ENCODE measurements at places on chromosomes 2 and 18.

GRCh38 chr2:37798315-37799005 lies 126.6 kb upstream of the RMDN2 start:
- DNase-seq = no peak

- no peak for DNase-seq
Measured at GRCh38 chr2:181789827-181790448, 101.6 kb upstream of the ITPRID2 start.

GRCh38 chr2:58922245-58922644 lies 681.1 kb upstream of the FANCL start:
- no peak for DNase-seq

DNA sequence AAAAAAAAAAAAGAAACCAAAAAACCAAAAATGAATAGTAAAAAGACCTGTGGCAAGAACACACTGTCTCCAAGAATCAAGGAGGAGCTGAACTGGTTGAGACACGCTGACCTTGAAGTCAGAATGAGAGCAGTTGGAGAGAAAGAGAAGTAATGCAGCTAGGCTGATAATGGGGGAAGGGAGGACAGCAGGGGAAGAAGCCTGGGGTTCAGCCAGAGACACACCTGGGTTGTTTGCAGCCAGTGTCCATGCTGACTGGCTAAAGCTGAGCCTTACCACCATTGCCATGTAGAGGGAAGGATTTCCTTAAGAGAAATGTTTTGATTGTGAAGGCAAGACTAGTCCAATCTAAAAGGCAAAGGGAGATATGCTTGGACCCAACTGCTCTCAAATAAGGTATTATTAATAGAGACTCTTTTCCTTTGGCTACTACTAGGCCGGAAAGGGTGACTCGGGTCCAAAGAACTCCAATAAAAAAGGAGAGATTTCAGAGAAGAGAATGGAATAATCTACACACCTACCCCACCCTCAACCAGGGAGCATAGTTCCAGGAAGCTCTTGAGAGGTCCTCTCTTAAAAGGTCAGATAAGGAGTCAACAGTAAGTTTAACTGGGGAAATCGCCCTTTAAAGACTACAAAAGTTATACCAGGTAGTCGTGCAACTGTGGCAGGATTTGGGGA lies 25.2 kb upstream of the REL start:
- no peak for DNase-seq

DNA sequence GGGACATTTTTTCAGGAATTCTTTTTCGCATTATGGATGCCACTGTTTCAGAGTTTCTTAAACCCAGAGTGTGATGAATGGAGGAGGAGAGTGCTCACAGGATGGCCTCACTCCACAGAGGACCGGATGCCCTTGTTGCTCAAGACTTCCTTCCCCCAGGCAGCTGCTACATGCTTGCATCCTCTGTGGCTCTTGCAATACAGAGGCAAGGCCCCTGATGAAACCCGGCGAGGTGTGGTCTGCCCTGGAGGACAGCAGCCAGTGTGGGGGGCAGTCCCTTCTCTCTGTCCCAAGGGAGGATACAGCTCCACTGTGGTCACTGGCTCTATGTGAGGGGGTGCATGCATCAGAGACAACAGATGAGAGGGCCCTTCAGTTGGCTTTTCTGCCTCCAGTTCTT lies 109.6 kb downstream of the SH3RF3 start:
- no peak for DNase-seq

DNA sequence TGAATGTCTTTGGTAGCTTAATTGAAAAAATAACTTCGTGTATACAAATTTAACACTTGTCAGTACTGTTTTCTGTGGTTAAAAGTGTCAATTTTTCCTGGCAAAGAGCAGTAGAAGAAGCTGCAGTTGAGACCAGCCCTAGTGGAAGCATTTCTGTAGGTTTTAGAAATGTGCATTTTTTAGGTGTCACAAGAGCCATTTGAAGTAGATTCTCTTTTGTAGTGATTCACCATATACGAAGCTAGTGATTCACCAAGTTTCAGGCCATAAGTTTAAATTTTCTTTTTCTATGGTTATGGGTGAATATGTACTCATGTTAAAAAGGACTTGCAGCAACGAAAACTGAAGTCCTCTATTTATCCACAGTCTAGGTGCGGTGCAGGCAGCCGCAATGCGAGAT lies 4.2 kb downstream of the NABP1 start:
- no peak for DNase-seq

- DNase-seq = no peak
Measured at GRCh38 chr2:121617042-121617599, 32.1 kb downstream of the CLASP1 start.

DNA sequence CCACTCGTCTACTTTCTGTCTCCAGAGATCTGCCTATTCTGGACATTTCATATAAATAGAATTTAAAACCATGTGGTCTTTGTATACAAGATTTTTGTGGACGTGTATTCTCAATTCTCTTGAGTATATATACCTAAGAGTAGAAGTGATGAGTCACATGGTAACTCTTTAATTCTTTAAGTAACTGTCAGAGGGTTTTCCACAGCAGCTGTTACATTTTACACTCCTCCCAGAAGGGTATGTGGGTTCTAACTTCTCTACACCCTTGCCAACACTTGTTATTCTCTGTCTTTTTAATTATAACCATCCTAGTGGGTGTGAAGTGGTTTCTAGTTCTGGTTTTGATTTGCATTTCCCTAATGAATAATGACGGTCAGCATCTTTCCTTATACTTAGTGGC lies 70.9 kb downstream of the MAP3K20 start:
- no peak for DNase-seq

DNA sequence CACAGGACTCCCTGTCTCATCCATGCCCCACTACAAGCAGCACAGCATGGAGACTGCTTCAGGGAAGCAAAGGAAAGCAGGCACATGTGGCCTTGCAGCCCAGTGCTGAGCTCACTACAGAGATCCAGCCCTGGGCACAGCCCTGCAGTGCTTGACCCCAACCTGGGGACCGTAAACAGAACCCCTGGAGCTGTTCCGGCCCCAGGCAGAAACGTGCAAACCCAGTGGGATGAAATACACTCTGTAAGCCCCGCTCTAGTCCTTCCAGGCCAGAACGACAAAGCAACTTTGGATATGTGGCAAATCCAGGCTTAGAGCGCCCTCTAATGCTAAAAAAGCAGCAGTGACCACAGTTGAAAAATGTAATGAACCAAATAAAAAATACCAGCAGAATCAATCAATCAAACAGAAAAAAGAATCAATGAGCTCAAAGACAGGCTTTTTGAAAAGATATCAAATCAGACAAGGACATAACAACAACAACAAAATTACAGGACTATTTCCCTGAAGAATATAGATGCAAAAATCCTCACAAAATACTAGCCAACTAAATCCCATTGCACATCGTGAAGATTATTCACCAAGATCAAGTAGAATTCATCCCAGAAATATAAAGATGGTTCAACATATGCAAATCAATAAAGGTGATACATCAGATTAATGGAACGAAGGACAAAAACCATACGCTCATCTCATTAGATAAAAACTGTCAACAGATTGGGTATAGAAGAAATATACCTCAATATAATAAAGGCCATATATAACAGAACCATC lies 45.6 kb downstream of the ZNF519 start:
- DNase-seq = no peak

GRCh38 chr18:55522011-55522410 lies 66.0 kb downstream of the TCF4 start:
- no peak for DNase-seq

- no peak for DNase-seq
Measured at GRCh38 chr18:48105317-48105716, 174.9 kb upstream of the SMAD2 start.

DNA sequence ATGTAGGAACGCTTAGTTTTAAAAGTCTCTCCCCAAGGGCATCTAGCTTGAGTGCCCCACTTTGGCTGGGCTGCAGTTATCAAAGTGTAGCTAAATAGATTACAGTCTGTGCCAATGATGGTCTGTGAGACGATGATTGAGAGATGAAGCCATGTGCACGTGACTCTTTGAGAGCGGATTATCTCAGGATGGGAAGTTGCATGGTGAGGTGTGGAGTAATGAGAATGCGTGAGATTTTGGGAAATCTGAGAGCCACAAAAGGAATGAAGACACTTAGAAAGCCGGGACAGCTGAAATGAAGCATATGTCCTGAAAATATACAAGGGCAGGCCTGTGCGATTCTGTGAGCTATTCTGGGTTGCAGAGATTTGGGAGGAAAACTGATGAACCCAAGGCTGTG lies 370.0 kb downstream of the TGIF1 start:
- no peak for DNase-seq

GRCh38 chr2:150656002-150656401 lies 168.5 kb upstream of the RND3 start:
- DNase-seq = no peak

DNA sequence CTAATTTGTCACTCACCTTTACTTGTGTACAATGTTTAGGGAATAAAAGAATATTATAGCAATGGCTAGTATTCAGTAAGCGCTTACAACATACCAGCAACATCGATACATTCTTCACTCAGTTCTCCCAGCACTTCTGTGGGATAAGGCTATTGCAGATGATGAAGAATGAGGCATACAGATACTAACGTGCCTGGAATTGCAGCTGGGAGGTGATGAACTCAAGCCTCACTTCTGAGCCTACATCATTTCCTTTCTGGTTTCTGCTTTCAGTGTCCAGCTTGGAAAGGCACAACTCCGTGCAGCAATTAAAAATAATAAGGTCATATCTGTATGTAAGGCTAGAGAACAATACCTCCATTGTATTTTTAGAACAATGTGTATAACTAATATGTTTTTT lies 95.4 kb upstream of the AQP4 start:
- DNase-seq = no peak

DNA sequence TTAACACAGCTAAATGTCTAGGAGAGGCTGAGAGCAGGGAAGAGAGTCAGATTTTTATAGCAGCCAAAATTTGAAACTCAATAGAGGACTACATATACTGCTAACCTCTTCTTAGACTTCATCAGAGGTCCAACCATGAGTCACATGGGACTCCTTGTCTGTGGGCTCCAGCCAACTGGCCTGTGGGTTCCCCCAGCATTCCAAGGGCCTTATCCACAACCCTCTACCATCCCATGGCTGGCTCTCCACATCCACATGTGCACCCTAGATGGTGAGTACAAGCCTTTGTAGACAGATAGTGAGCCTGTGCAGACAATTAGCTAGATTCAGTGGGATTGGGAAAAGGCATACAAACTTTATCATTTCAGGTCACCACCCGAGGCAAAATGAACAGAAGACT lies 901.9 kb upstream of the ZEB2 start:
- DNase-seq = no peak

DNA sequence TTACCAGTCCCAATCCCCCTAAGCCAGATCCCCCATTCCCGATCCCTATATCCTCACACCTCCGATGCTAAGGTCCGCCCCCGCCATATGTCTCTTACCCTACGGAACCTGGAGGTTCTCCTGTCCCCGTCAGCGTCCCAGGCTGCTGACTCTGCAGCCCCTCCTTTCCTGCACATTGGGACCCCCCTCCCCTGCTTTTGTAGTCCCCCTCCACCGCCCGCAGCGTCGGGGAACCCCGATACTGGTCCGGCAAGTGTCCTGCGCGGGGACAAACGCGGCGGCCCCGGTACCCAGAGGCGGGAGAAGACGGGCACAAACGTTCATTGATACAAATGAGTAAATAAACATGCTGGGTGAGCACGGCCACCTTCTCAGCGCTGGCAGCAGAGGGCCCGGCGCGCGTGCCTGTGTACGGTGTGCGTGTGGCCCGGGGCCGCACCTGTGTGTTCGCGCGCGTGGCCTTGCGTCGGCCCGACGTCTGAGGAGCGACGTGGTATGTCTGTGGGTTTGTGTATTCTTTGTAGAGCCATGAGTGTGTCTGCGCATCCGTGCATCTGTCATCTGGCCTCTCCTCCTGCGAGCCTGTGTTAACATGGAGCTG lies 2.0 kb upstream of the CYP26B1 start:
- DNase-seq = no peak

All from stimulated activated CD8-positive, alpha-beta memory T cell treated with anti-CD3 and anti-CD28 coated beads, Interleukin-7, amount 100 ng/mL, for 1 hour (primary cell).